ENCODE measurements at places on chromosomes 12 and 14.

DNA sequence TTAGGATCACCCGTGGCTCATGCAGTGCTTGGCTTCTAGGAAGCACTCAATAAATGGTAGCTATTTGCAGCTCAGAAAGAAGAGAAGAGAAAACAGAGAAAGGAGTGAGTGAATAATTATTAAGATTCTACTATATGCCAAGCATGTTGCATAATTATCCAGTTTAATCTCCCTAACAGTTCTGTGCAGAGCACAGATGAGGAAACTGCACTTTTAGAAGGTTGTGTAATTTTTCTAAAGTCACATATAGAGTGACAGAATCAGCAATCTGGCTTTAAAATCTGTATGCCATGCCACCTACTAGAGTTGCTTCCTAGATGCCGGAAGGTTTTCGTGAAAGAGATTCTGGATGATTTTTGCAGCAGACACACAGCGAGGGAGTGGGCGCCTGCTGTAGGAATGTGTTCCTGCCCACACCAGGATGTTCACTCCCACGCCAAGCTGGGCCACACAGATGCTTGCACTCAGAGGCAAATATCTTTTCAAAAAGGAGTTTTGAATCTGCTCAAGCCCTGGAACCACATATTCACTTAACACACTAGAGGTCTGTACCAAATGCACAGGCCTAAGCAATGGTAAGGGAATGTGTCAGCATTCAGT lies 50.2 kb upstream of the SMCO2 start:
- no peak for DNase-seq

GRCh38 chr14:104131968-104132732 lies 6.2 kb upstream of the KIF26A start:
- no peak for DNase-seq

- no peak for DNase-seq
Measured at GRCh38 chr12:30126944-30127343, 343.2 kb upstream of the TMTC1 start.

DNA sequence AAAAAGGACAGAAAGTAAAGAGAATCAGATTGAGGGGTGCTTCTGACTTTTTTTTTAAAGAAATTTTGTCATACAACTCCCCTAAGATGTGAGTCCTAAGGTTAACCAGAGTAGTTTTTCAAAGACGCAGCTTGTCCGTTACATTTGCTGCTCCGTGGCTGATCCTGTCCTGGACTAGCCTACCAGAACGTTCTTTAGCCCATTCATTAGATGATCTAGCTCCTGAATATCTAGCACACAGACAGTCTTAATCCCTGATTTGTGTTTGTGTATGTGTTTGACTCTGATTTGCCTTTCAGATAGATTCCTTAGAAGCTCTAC lies 60.3 kb downstream of the SAMD4A start:
- DNase-seq: no peak

GRCh38 chr12:230925-231671 lies 17.1 kb upstream of the SLC6A12 start:
- no peak for DNase-seq

GRCh38 chr12:109524466-109525278 lies 47.2 kb downstream of the UBE3B start:
- no peak for DNase-seq

DNA sequence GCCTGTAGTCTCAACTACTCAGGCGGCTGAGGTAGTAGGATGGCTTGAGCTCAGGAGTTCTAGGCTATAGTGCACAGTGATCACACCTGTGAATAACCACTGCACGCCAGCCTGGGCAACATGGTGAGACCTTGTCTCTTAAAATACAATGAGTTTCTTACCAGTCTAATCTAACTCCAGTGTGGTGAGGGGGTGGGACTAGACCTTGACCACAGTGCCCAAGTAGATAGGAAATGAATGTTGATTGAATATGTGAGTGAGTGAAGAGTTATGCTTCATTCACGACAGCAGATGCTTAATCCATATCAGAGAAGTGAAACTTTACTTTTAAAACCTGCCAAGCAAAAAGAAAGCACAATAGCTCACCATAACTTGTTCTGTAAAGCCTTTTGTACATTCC lies 11.2 kb upstream of the AK7 start:
- DNase-seq: no peak

GRCh38 chr12:112907415-112908157 lies 824 bp downstream of the OAS1 start:
- no peak for DNase-seq

GRCh38 chr14:64628940-64629408 lies 75.2 kb upstream of the PLEKHG3 start:
- peak; percentile 85 for DNase-seq

- DNase-seq: peak; percentile 82
Measured at GRCh38 chr12:10213168-10214135, 775 bp downstream of the GABARAPL1 start.

DNA sequence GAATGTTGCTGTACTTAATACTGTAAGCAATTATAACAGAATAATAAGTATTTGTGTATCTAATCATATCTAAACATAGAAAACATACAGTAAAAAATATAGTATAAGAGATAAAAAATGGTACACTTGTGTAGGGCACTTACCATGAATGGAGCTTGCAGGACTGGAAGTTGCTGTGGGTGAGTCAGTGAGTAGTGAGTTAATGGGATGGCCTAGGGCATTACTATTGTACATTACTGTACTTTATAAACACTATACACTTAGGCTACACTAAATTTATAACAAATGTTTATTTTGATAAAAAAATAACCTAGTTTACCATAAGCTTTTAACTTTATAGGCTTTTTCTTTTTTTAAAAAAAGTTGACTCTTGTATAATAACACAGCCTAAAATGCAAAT lies 1071.2 kb upstream of the SEL1L start:
- no peak for DNase-seq

Measured in M059J (cell line).